Stimulated activated CD8-positive, alpha-beta memory T cell treated with anti-CD3 and anti-CD28 coated beads, Interleukin-7, amount 100 ng/mL, for 48 hours (primary cell): ENCODE measurements at places on chromosomes 16 and 17.

GRCh38 chr17:75152922-75153779, 1.2 kb downstream of the JPT1 start:
- no peak for DNase-seq

DNA sequence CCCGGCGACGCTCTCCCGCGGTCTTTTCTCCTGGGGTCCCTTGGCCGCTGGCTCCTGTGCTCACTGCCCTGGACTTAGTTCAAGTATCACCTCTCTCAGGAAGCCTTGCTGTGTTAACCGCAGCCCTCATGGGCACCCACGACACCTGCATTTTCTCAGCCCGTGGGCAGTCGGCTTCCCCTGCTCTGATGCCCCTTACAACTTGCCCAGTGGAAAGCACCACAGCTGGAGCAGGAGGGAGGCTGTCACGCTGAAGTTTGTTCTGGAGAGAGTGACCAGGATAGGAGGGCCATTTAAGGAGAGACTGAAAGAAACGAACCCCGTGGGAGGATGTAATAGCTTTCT, 395 bp downstream of the STXBP4 start:
- DNase-seq, result peak; percentile 5

- no peak for DNase-seq
These were observed 39.8 kb downstream of the KSR1 start for GRCh38 chr17:27496005-27496404.

- no peak for DNase-seq
These were observed 830 bp downstream of the SPACA3 start for GRCh38 chr17:32992321-32993033.

DNA sequence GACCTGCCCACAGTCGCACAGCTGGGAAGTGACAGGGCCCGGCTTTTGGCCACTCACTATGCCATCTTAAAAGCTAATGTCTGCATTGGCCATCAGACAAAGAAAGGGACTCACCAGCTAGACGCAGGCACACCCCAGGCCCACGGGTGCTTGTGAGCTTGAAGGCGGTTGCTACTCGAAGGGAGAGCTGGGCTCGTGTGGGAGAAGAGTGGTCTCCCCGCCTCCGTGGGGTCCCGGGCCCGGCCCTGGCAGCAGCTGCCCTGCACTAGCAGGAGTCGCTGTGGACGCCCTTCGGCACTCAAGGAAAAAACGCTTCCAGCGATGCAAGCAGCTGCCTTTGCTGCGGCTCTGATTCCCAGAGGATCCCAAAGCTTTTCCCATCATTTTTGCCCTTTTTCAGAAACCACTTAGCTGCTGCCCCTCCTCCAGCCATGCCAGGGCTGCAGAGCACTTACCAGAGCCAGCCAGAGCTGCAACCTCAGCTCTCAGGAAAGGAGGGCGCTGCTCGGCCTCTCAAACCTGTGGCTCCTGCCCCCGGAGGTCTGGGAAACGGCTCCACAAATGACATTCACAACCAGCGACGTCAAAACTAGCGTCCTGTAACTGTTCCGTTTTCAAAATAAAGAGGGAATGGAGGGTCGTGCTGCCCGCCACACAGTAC, 12.3 kb downstream of the TRPV1 start:
- DNase-seq, result no peak

- no peak for DNase-seq
These were observed 4.4 kb downstream of the SEC14L1 start for GRCh38 chr17:77145224-77145611.

DNA sequence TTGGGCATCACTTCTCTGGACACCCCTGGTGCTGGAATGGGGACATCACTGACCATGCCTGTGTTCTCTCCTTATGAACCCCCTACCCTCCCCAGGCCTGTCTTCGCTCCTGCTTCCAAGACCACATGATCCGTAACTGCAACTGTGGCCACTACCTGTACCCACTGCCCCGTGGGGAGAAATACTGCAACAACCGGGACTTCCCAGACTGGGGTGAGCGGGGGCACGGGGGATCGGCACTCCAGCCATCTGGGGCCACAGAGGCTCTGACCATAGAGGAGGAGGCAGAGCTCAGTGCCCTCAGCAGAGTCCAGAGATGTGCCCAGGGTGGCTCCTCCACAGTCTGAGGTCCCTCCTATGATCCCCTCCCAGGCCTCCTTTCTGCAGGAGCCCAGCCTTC, 73.5 kb downstream of the SCNN1B start:
- no peak for DNase-seq

DNA sequence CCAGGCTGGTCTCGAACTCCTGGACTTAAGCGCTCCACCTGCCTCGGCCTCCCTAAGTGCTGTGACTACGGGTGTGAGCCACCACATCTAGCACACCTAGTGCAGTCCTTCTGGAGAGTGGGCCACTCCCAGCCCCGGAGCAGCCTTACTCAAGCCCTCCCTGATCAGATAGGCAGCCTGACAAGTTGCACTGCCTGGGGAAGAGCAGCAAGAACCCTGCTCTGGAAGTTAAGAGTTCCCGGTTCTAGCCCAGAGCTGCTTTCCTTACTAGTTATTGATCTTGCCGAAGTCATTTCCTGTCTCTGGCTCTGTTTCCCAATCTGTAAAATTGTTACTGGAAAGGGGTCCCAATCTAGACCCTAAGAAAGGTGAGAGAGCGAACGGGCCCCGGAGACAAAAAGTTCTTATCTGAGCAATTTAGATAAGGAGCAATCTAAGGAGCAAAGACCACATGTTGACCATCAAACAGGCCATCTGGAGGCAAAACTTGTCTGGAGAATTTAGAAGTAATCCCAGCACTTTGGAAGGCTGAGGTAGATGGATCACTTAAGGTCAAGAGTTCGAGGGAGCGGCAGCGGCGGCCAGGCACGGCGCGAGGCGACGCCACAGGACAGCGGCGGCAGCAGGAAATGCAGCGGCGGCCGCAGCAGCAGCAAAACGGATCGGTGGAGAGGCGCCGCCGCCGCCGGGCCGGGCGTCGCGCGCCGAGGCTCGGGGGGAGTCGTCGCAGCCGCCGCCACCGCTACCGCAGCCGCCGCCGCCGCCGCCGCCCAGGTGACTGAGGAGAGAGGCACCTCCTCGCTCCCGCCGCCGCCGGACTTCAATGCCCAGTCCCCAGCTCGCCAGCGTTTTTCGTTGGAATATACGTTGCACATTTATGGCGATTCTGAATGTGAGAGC, 4.3 kb upstream of the NAGLU start:
- DNase-seq, result no peak

- no peak for DNase-seq
These were observed 37.6 kb downstream of the HS3ST4 start for GRCh38 chr16:25729188-25729915.
